ENCODE measurements at places on chromosomes 4 and X. TPM values are rescaled to one million over a fixed set of nuclear protein-coding genes. Genes with fewer than 3 reads are reported as not detected.

GRCh38 chr4:7328913-7329638 lies 105.7 kb downstream of the PSAPL1 start:
- peak; percentile 79 for DNase-seq

- no peak for DNase-seq
Measured at GRCh38 chrX:114058988-114059418, 524.9 kb upstream of the HTR2C start.

ANK2 gene
- total RNA-seq, result 12.0 TPM

FGFBP2 gene
- 5.6 TPM for total RNA-seq

GRCh38 chr4:128570387-128570975 lies 239.0 kb upstream of the JADE1 start:
- no peak for DNase-seq

DNA sequence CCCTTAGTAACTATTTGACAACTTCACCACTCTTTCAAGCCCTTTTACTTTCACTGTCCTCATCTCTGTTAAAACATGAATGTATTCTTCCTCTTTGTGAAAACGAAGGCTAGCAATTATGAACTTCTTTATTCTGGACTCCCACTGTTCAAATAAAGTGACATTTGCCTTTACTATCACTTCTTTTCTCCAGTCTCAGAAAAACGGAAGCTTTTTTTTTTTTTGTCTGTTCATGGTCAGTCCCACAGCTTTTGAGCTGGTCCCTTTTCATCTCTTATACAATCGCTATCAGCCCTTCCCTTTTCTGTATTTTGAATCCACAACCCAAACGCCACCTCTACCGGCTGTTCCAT lies 327.7 kb downstream of the DKK2 start:
- no peak for DNase-seq

TSR2 gene
- 38.4 TPM for total RNA-seq

- peak; percentile 92 for DNase-seq
Measured at GRCh38 chrX:123859846-123860838, at the start of gene XIAP. Gene XIAP, plus strand, starts transcription at chrX:123860053. Its CDS starts 25,610 bp downstream, at chrX:123885663.

CXCL11 gene
- total RNA-seq, result not detected

DNA sequence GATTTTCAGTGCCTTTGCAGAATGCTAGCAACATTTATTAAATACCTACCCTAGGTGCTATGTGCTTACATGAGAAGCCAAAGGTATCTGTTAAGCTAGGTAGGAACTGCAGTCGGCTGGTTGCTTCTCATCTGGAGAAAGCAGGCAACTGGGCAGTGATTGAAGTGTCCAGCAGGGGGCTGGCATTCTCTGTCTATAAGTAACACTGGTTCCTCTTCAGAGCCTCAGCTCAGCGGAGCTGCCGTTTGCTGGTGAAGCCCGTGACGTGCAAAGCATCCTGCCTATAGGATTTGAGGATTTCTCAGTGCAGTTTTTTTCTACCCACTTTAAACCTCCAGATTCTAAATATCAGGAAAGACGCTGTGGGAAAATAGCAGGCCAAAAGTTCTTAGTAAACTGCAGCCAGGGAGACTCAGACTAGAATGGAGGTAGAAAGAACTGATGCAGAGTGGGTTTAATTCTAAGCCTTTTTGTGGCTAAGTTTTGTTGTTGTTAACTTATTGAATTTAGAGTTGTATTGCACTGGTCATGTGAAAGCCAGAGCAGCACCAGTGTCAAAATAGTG lies at the start of gene GRPR:
TSS of gene GRPR (plus strand) at position 344 of the 565 bp plus-strand sequence. CDS start 389 bp downstream, outside the sequence.
- peak; percentile 72 for DNase-seq

TGIF2LX gene
- total RNA-seq, result not detected

DNA sequence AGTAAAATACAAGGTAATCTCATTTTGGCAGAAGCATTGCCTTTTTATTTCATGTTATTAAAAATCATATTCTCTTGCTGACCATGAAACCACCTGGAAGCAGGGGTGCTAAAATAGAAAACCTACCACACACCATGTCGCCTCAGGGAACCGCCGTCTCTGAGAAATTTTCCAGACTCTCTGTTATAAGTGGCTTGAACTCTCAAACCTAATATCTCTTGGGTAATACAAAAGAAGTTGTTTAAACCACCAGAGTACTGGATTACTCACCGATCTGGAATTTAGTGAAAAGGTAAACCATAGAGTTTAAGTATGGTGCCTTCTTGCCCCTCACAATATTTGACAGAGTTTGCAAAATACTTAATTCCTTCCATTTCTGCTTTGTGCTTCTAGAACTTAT lies 27.7 kb downstream of the ENPP6 start:
- no peak for DNase-seq

GRCh38 chr4:26893491-26893890 lies 32.9 kb downstream of the STIM2 start:
- no peak for DNase-seq

ALAS2 gene
- 0.78 TPM for total RNA-seq

- DNase-seq, result no peak
Measured at GRCh38 chr4:169208516-169208915, 62.2 kb downstream of the SH3RF1 start.

USP38 gene
- total RNA-seq, result 25.7 TPM

GRCh38 chr4:1398681-1399507 lies 7.3 kb downstream of the NKX1-1 start:
- peak; percentile 48 for DNase-seq

RRH gene
- total RNA-seq, result not detected

HOPX gene
- total RNA-seq, result 520 TPM

DNA sequence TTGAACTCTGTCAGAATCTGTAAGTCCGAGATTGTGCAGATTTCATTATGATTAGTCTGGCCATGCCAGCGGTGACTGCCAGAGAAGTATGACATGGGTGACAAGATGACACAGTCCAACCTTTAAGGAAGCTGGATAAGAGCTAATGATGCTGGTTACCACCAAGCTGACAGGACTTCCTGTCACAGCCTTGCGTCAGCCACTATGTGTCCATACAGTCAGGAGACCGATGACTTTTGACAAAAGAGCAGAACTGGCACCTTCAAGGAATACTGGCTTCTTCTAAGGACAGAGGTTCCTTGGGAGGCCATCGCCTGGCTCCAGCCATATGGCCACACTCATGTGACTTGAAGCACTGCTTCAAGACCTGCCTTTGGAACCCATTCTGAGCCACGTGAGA lies 67.2 kb upstream of the TFDP3 start:
- DNase-seq, result no peak

LEF1 gene
- total RNA-seq, result 9.1 TPM

DNA sequence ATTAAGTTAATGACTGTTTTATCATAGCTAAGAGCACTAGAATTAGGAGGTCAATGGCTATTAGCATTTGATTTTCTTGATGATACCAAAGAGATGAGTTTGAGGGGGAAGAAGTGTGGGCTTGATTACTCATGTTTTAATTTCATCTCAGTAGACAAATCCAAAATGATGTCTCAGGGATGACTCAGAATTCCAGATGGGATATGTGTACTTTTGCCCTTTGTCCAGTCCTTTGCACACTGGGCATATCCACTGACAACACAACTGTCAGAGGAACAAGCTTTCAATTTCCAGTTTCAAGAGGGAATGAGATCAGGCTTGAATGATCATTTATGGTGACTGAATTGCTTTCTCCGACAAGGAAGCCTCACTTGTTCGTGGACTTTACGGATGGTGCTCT lies 325.3 kb upstream of the FTHL17 start:
- DNase-seq, result no peak

GRCh38 chr4:31175242-31175910 lies 455.2 kb downstream of the PCDH7 start:
- no peak for DNase-seq

DNA sequence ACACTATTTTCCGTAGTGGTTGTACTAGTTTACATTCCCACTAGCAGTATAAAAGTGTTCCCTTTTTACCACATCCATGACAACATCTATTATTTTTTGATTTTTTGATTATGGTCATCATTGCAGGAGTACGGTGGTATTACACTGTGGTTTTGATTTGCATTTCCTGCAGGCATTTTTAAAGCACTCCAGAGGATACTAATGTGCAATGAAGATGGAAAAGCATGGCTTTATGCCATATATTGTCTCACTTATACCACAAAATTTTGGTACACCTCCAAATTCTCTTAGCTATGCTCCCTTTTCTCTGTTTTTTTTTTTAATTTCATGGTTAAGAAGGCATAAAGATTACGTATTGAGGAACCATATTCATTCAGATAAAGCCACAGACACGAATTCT lies 35.1 kb upstream of the NPY2R start:
- no peak for DNase-seq

ATP11C gene
- total RNA-seq, result 19.6 TPM

DNA sequence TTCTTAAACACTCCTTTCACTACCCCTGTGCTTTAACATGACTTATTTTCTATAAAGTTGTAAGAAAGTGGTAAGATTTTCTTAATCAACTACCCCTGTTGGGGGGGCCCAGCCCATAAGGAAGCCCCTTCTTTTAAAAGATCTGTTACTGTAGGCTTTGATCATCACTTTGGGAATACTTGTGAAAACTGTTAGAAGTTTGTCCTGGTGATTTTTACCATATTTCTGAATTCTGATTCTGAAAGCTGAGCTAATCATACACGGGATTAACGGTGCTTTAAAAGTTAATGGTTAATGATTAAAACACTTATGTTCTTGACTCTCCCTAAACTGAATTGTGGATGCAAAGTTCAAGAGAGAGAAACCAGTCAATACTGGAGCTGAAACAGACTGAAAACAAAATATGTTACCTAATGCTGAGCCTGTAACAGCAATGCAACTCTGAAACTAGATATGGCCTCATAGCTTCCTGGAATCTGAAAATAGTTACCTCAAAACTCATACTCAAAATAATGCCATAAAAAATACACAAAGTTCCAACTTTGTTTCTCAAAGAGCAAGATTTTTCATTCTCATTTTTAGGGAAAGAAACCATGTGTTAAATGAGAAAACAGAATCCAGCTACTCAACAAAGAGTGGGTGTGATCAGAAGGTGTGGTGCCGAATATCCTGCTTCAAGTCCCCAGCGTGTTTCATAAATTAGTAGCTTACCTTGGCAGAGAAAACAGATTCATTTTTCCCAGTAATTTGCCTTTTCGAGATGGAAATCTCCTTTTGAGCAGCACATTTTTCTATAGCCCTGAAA lies 31.6 kb downstream of the ADH7 start:
- DNase-seq, result no peak

TMEM175 gene
- 42.4 TPM for total RNA-seq

GRCh38 chrX:15653961-15654360 lies 10.6 kb downstream of the CLTRN start:
- DNase-seq, result no peak

DNA sequence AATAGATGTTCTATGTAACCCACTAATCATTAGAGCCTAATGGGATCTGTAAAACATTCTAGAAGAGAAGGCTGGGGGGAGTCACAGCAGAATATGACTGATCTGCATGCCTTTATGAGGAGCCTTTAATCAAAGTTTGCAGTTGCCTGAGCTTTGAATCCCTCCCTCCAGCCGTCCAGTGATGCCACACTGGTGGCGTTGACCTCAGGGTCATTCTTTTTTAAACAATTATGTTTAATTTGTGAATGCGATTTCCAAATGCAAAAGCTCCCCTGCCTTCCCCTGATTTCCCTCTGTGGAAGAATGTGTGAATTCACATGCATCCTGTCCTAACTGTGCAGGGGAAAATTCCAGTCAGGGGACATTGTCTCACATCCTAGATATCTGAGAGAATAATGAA lies 199.7 kb upstream of the GPR101 start:
- no peak for DNase-seq

POU3F4 gene
- total RNA-seq, result not detected

DNA sequence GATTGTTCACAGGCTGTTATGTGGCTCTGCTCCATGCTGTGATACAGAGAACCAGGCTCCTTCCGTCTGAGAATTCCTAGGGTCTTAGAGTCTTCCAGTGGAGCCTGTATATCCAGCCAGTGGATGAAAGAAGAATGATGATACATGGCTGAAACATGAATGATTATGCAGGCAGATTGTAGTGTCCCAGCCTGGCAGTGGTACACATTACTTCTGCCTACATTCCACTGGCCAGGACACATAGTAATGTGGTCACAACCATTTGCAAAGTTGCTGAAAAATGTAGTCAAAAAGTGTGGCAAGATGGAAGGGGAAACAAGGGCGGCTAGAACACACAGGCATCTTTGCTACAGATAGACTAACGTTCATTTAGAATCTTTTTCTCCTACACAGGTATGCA lies 4.5 kb upstream of the GBA3 start:
- DNase-seq, result no peak

GRCh38 chrX:4358577-4358976 lies 645.1 kb upstream of the PRKX start:
- DNase-seq, result no peak
